Effector CD4-positive, alpha-beta T cell (primary cell): ENCODE measurements at places on chromosomes 3 and 15.

DNA sequence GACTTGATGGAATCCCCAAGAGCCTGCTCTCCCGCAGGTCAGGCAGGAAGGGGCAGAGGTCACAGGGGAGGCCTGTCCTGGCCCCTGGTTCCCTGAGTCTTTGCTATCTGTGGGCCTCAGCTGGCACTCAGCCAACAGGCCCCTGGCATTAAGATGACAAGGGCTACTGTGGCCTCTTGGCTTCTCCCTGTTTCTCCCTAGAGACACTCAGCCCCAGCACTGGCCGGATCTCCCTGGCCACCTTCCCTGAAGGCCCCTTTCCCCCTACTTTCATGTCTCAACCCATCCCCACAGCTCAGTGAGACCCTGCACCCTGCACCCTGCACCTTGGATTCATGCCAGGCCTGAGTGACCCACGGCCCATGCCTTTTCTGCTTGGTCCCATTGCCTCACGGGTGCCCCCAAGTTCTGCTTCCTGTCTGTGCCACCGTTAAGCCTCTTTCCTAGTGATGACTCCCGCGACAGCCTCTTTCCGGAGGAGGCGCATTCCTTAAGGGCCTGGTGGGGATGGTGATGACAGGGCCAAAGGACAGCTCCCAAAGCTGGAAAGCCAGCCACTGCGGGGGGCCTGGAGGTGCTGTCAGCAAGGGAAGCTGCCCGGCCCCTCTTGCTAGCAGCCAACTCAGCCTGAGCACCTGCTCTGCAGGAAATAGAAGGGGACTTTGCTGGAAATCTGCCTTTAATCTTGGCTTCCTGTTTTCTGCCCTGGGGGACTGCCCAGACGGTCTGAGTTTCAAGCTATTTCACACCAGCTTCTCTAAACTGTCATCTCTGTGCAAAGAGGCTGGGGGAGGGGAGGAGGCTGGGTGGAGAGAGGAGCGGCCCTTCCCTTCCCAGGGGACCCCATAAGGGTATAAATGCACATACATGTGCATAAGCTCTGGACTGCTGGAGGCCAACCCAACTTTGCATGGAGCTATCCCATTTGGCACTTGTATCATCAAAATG lies 4.8 kb upstream of the CSK start:
- peak; percentile 53 for DNase-seq

- peak; percentile 63 for DNase-seq
These were observed 2.3 kb upstream of the HAPLN3 start for GRCh38 chr15:88897456-88898194.

GRCh38 chr3:30500666-30501399 lies 105.6 kb upstream of the TGFBR2 start:
- DNase-seq: no peak

DNA sequence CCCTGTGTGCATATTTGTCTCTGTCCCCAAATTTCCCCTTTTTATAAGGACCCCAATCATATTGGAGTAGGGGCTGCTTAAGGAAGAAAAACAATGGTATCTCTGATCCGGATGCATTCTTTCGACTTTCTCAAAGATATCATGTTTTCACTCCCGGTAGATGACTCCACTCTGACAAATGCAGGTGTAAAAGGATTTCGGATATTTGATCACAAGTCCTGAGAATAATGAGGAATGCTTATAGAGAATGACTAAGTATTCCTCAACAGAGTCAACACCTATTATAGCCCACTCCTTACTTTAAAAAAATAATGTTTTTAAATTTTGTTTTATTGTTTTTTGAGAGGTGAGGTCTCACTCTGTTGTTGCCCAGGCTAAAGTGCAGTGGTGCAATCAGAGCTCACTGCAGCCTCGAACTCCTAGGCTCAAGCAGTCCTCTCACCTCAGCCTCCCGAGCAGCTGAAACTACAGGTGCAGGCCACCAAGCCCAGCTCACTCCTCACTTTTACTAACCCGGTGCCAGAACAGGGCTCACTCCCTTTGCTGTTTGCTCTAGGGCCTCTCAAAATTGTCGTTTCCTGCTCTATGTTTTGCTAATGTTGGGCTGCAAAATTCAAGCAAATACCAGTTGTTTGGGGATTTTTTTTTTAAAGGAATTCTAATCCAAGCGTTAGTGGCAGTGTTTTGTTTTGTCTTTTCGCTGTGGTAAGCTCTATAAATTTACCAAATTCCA lies 24.6 kb downstream of the COL8A1 start:
- DNase-seq: no peak

DNA sequence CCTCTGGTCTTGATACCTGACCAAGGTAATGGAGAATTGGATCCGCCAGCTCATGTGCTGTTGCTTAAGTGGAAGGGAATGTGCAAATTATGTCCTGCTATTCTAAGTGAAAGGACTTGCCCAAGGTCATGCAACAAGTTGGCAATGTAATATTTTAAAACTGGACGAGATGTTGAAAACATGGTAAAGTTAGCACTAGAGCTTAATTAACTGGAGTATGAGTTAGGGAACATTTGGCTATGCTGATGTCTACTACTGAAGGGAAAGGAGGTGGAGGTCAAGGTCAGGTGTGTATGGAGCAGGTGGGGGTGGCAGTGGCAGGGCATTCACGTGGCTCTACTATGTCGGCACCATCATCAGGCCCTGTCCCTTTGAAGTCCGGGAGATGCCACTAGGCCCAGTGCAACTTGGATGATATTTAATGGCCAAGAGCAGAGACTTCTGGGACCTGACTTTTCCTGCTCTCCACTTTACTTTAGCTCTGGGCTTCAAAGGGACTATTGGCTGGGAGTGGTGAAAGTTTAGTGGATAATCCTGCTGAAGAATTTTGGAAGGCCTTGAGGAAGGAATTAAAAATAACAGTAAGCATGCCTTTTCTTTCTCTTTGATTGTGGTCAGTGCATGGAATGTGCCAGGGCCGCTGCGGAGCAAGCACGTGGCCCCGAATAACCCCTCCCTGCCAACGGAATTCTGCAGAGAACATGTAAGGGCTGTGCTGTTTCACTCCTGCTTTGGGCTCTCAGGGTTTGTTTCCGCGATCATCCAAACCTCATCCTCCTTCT lies 14.9 kb downstream of the SMAD3 start:
- no peak for DNase-seq

- DNase-seq: no peak
These were observed 124.5 kb upstream of the ATP10A start for GRCh38 chr15:25987638-25988037.

DNA sequence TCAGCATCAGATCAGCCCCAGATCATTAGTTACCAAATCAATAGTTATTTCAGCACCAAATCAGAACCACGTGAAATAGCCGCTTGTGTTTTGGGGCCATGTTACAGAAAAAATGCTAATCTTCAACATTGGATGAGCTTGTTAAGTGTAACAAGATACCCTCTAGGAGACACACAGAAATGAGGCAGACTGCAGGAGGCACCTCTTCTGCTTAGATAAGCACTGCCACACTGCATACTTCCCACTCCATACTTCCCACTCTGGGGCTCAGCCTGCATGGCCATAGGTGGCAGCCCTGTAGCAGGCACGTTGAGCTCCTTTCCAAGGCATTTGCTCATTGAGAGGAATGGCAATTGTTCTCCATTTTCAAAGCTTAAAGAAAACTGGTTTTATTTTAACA lies 73.3 kb downstream of the CHCHD6 start:
- DNase-seq: no peak

GRCh38 chr3:46923559-46924350 lies 46.2 kb downstream of the PTH1R start:
- DNase-seq: peak; percentile 14

GRCh38 chr15:54149115-54149531 lies 170.9 kb downstream of the UNC13C start:
- no peak for DNase-seq

- no peak for DNase-seq
These were observed 368.4 kb downstream of the MECOM start for GRCh38 chr3:169295126-169295525.

- DNase-seq: no peak
These were observed 1249.8 kb downstream of the NSUN3 start for GRCh38 chr3:95312650-95313049.

- no peak for DNase-seq
These were observed 54.0 kb downstream of the TIPARP start for GRCh38 chr3:156728267-156728985.

DNA sequence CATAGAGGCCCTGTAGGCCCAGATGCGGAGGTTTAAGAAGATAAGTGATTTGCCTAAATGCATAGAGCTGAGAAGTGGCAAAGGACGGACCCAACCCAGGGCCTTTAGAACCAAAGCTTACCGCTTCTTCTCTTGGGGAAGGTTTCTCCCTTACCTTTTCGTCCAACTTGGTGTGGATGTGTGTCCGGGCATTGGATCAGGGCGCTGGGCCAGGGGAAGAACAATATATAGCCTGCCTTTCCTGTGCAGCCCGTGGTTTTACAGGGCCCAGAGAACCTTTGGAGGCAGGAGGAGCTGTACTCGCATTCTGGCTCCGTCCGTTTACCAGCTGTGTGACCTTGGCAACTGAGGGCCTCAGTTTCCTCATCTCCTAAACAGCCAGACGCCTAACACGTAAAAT lies 686 bp upstream of the P3H2 start:
- no peak for DNase-seq

GRCh38 chr15:100592898-100593297 lies 9.1 kb downstream of the LINS1 start:
- DNase-seq: no peak

GRCh38 chr15:59711451-59712243 lies 22.5 kb upstream of the BNIP2 start:
- no peak for DNase-seq

DNA sequence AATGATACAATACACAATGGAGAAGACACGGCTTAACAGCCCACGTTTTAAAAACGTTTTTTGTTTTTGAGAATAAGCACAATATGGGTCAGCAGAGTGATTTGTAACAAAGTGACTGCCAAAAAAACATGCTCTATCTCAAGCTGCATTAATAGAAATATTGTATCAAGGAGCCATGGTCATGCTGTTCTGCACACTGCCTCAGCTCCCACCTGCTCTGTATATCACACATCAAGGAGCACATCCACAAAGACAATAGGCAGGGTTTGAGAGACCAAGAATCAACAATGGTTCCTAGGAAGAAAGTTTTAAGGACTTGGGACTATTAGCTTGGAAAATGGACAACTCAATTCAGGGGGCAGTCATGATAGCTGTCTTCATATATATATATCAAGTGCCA lies 6.3 kb upstream of the BBX start:
- no peak for DNase-seq

- DNase-seq: no peak
These were observed 723 bp downstream of the CPNE4 start for GRCh38 chr3:132034097-132034485.

- DNase-seq: no peak
These were observed 524.2 kb downstream of the NLGN1 start for GRCh38 chr3:173921732-173922131.

GRCh38 chr15:80090879-80091503 lies 31.5 kb downstream of the ZFAND6 start:
- DNase-seq: no peak

DNA sequence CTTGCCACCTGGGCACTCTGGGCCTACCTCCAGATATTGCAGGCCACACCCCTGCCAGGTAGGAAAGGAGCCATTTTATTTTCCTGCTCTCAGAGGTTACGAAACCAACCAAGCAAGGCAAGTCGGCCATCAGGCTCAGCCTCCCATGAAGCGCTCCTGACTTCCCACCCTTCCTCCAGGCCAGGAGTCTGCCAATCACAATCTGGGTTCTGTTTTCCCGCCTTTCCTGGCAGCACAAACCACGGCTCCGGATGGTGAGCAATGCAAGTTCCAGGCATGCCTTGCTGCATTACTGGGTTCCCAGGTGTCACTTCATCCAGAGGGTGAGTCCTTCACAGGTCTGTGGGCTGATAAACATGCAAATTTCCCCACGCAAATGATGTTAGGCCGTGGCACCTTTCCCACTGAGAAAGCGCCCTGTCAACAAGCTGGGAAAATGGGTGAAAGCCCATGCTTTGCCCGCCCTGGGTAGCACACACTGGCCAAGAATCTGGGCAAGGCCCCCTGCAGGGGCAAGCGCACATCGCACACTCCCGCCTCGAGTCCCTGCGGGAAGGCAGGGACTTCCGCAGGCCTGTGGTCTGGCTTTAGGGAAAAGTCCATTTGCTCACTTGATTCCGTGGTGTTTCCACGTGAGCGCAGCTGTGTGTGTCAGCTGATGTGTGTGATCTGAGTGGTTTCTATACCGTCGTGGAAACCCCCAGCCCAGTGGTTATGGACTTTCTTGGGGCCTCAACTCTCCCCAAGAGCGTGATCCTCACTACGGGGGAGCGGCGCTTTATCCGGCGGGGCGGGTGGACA lies 61.6 kb upstream of the RYK start:
- no peak for DNase-seq

DNA sequence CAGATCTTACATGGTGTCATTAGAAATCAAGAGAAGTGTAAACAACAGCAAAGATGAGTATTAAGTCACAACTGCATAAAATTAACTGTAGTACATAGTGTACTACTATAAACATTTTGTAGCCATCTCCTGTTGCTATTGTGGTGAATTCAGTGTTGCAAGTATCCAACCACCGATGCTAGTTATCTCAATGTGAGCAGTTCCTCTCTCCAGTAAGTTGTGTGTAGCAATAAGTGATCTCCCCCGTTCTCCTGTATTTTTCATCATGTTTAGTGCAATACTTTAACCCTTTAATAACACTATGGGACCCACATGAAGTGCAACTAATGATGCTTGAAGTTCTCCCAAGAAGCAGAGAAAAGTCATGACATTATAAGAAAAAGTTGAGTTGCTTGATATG lies 264.7 kb upstream of the KCNH8 start:
- DNase-seq: no peak

DNA sequence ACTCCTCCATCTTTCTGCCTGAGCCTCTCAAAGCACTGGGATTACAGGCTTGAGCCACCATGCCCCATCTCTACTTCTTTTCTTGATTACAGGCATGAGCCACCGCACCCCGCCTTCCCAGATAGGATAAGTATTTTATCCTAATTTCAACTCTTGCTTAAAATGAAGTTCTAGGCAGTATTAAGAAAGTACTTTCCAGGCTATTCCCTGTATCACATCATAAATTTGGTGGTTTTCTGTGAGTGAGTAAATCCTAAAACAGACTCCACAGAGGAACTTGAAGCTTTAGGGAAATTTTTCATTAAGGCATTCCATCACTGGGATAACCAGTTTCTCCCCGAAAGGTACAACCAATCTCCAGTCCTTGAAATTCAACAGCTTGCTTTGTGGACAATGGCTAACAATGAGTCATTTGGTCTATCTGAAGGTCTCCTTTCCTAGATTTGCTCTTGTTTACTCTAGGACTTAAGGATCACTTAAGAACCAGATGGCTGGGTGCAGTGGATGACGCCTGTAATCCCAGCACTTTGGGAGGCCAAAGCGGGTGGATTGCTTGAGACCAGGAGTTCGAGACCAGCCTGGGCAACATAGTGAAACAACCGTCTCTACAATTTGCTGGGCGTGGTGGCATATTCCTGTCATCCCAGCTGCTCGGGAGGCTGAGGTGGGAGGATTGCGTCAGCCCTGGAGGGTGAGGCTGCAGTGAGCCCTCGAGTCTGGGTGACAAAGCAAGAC lies 49.7 kb upstream of the SKIL start:
- DNase-seq: no peak

GRCh38 chr3:133573629-133574194 lies at the start of gene CDV3:
Gene CDV3 (plus strand): TSS chr3:133573686. CDS start chr3:133574045, 359 bp downstream.
- DNase-seq: no peak

DNA sequence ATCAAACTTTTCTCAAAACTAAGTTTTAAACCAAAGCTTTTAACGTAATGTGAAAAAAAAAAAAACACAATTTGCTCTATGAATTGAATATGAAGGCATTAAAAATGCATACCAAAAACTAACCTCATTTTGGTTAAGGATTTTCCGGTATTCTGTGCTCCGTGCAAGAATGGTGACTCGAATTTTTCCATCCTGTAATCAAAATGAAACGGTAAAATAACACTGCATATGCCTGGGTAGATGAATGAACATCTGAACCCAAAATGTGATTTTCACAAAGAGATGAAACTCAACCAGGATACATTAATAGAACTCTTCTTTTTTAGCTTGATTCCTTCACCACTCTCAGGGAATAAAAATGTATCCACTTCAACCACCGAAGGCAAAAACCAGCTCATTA lies 26.2 kb downstream of the EOGT start:
- no peak for DNase-seq
